ENCODE measurements at places on chromosomes 11 and 22. TPM values are rescaled to one million over a fixed set of nuclear protein-coding genes. Genes with fewer than 3 reads are reported as not detected.

OR10A2 gene
- total RNA-seq, result not detected

GRCh38 chr11:124640666-124641065, 18.0 kb downstream of the TBRG1 start:
- no peak for DNase-seq

DNA sequence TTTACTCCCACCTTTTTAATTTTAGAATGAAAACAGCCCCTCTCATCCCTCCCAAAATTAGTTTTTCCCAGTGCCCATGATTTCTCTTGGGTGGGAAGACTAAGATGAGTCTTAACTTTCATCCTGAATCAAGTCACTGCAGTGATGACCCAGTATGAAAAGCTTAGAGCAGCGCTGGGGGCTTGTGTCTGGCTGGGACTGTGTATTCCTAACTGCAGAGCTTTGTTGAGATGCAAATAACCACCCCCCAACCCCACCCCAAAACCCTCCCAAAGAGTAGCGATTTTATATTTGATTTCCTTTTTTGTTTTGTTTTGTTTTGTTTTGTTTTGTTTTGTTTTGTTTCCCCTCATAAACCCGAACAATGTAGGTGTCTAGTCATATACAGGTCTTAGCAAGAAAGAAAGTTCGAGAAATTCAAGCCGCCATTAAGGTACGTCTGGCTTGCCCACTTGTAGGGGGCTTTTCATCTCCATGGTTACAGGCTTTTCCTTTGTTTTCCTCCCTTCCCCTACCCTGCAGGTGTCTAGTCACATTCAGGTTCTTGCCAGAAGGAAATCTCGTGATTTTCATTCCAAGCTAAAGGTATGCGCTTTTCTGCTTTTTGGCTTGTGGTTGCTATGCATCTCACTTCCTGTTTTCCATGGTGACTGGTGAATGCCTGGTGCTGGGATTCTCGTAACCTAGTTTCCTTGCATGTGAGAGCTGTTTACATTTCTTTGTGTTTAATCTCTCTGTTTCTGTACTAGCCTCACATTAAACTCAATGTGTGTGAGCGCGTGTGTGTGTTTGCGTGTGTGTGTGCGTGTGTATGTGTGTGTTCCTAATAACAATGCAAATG, 144.6 kb upstream of the RASSF10 start:
- no peak for DNase-seq

TRIM68 gene
- total RNA-seq, result 15.3 TPM

GRCh38 chr11:13166036-13166435, 111.6 kb upstream of the BMAL1 start:
- DNase-seq, result no peak

NXPE4 gene
- total RNA-seq, result not detected

- DNase-seq, result no peak
Observed at GRCh38 chr11:133524488-133524887, 7.8 kb downstream of the OPCML start.

- no peak for DNase-seq
Observed at GRCh38 chr11:107043242-107044006, 25.1 kb upstream of the GUCY1A2 start.

ATM gene
- total RNA-seq, result 86.4 TPM

- DNase-seq, result peak; percentile 75
Observed at GRCh38 chr11:120929664-120930154, 94.2 kb upstream of the TBCEL start.

GRCh38 chr11:910589-911030, at the start of gene CHID1:
Gene CHID1 (minus strand): TSS chr11:910810. CDS start chr11:904816, 5,994 bp downstream.
- DNase-seq, result peak; percentile 92

OR8D4 gene
- total RNA-seq, result not detected

TCN1 gene
- total RNA-seq, result not detected

DNA sequence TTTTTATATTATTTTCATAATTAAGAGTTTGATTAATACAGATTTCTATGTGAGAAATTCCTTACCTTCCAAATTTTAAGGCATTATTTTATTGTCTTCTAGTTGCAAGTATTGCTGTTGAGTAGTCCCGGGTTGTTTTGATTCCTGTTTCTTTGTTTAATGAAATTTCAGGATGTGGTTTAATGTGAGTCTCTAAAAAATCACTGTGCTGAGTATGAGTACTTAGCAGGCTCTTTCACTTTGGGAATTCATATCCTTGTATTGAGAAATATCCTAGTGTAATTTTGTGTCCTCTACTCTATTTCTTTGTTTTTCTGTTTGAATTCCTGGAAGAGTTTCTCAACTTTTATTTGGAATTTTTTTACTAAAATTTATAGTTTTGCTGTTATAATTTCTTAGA, 113.2 kb downstream of the TMEM135 start:
- no peak for DNase-seq

DNA sequence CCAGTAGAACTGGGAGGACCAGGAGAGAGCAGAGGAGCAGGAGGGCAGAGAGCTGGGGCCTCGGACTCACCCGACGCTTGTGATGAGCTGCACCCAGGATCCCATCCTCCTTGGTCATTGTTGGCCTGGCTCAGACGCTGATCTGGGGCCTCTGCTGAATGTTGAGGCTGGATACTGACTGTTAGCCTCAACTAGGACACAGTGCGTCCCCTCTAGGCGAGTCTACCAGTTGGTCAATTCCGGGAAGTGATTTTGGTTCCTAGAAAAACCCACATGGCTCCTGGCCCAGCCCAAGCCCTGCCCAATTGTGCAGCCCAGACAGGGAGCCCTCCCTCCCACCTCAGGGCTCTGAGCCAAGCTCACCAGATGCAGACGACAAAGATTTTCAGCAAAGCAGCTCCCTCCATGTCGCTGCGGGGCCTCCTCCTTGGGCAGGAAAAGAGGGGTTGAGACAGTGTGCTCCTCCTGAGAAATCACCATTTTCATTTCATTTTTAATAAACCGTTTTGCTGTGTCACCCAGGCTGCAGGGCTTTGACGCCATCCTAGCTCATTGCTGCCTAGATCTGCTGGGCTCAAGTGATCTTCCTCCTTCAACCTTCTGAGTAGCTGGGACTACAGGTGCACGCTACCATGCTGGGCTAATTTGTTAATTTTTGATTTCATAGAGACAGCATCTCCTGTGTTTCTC, at the start of gene APOL4:
Gene APOL4, minus strand, starts transcription at position 180 of the 690 bp plus-strand sequence. Its CDS starts 75 bp downstream, at position 105.
- no peak for DNase-seq

- no peak for DNase-seq
Observed at GRCh38 chr11:29518389-29519174, 498.2 kb downstream of the KCNA4 start.

- DNase-seq, result no peak
Observed at GRCh38 chr22:50208939-50209892, 8.4 kb downstream of the SELENOO start.

MYOD1 gene
- not detected for total RNA-seq

GRCh38 chr11:10601837-10602236, 33.4 kb upstream of the LYVE1 start:
- DNase-seq, result no peak

DNA sequence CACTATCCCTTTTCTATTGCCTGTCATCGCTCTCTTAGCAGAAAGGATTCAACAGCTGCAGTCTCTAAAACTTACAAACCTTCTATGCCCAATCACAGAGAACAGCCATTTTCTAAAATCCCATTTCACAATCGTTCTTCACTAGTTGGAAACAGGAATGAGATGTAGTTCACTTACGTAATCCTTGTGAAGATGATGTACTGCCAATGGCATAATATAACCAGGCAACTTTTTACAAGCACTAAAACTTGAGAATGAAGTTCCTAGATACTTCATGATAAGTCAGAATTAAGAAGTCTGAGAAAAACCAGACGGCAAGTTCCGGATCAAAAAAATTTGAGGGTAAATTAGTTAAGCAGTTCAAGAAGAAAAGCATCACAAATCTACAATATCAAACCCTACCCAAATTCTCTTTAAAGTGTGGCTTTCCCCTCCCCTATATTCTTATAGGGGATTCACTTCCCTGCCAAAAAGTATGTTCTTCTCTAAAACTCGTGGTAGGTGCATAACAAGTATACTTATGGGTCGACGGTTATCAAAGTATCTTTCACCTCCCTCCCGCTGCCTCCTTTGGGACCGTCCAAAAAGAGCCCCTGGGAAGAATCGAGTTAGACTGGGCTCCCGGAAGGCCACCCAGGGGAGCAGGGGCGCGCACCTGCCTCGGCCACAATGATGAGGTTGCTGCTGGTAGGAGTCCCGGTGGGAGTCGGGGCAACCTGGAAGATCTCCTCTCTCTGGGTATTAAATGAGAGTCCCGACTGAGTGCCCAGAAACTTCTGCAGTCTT, 666 bp downstream of the MSANTD4 start:
- no peak for DNase-seq

- DNase-seq, result no peak
Observed at GRCh38 chr22:39825661-39826102, 67.9 kb downstream of the ENTHD1 start.

DNA sequence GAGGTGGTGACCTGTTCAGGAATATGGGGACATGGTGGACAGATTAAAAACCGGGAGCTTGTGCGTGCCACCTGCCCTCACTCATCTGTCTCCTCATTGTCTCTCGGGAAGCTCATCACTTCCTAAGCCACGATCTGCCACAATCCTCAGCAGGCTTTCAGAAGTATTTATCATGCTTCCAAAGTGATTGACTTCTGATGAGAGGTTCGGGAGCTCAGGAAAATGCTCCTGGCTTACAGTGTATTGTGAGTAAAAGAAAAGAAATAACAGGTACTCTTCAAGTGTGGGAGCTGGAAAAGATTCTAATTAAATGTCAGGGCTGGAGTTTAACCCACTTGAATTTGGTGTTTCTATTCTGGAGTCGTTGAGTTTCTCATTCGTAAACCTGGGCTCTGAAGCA, 91.9 kb upstream of the DRD2 start:
- DNase-seq, result no peak

SLC5A1 gene
- not detected for total RNA-seq

GRCh38 chr11:94581926-94582325, 14.8 kb downstream of the PIWIL4 start:
- no peak for DNase-seq

GRCh38 chr11:1645357-1645821, 15.8 kb downstream of the KRTAP5-5 start:
- no peak for DNase-seq

DNA sequence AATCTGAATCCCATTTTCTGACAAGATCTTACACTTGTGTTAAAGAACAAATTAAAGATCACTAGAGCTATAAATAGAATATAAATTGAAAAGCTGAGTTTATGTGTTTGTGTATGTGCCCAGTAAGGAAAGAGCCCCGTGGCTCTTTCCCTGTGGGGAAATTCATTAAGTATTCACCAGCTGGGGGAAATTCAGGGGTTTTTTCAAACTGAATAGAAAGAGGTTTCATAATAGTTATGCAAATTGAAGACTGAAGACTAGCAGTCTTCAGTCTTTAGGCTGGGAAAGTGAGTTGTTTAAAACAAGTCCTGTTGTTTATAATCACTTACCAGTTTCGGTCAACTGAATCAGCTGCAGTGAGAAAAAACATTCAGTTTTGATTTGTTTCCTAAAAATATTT, 11.3 kb upstream of the MS4A7 start:
- DNase-seq, result no peak

GRCh38 chr11:64056213-64056785, 20.6 kb downstream of the FLRT1 start:
- no peak for DNase-seq

CHRDL2 gene
- not detected for total RNA-seq

DNA sequence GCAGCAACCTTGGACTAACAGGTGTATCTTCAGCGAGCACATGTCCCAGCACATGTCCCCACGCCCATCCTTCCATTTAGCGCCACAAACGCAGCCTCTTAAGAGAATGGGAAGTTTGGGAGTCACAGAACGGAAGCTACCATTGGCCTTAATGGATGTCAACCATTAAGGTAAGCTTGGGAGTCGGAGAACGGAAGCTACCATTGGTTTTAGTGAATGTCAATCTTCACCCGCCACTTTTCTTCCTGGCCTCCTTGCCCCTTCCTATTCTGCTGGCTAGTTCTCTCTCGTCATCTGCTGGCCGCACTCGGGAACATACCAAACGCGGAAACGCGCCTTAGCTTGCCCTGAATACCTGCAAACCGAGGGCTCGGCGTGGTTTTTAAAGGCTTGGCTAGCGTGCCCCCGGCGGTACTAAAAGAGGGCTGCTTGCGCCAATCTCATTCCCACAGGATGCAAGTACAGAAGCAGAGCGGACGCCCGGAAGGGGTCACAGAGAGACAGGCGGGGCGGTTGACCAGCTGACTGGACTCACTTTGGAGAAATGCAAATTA, 24.3 kb downstream of the GLYATL1 start:
- DNase-seq, result no peak
